Dorsolateral prefrontal cortex (tissue), 122 donors: ENCODE measurements at places on chromosomes 12 and 14.

DNA sequence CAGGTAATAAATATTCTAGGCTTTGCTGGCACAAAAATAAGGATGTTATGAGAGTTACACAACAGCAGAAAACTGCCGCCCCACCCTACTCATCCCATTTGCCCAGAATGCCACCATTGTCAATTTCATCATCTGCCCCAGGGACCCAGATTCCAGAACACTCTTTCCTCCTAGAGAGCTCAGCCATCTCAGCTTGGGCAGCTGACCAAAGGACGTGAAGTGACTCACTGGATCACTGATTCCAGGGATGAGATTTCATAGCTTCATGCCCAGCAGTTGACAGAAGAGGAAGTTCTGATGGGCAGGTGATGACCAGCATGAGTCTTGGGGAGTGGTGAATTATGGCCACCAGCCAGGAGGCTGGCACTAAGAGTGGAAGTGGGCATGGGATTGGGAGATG lies 450.3 kb downstream of the RMST start:
- no peak for DNase-seq

- no peak for DNase-seq
Measured at GRCh38 chr12:6345319-6346091, 3.6 kb upstream of the TNFRSF1A start.

GRCh38 chr12:126952096-126953007 lies 1314.6 kb upstream of the TMEM132C start:
- DNase-seq, result no peak

DNA sequence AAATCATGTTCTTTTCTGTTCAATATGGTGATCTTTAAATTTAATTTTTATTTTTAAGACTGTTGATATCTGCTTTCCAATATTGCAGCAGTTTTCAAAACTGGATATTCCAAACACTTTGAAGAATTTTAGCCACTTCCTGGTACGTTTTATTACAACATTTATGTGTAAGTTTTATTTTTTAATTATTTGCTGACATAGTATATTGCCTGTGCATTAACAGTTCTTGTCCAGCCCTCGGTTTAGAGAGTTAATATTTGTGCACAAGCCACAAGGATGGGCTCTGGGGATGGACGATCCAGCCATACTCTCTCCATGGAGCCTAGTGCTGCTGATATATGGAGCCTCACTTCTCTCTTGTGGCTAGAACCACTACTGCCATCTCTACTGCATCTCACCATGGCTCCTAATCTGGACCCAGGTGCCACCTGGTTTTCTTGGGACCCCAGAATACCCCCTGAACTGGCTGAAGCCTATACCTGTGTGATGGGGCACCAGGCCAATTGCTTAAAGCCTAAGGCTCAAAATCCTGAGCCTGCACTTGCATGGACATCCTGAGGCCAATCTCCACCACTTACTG lies 262.5 kb downstream of the RASSF9 start:
- no peak for DNase-seq

GRCh38 chr14:74614508-74615495 lies 2.8 kb upstream of the LTBP2 start:
- no peak for DNase-seq

DNA sequence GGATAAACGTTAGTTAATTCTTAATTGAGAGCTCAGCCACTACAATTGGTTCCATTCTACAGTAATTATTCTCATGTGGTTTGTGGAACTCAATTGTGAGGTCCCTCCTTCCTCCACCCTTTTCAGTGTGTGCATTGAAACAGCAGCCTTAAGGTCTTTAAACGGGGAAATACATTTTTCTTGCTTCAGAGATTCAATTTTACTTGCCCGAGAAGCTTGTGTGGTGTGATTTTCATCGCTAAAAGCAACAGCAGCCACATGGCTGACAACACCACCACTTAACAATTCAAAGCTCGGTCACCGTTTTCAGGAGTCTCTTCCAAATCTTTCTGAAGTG lies 733 bp upstream of the PPFIBP1 start:
- DNase-seq, result no peak

- no peak for DNase-seq
Measured at GRCh38 chr14:55038708-55039107, 11.7 kb downstream of the SOCS4 start.

GRCh38 chr12:57737467-57738460 lies 778 bp downstream of the AGAP2 start:
- DNase-seq, result peak; percentile 51

- DNase-seq, result no peak
Measured at GRCh38 chr12:123089631-123090353, 61.1 kb downstream of the PITPNM2 start.

- no peak for DNase-seq
Measured at GRCh38 chr12:6029401-6029800, 84.3 kb upstream of the ANO2 start.

DNA sequence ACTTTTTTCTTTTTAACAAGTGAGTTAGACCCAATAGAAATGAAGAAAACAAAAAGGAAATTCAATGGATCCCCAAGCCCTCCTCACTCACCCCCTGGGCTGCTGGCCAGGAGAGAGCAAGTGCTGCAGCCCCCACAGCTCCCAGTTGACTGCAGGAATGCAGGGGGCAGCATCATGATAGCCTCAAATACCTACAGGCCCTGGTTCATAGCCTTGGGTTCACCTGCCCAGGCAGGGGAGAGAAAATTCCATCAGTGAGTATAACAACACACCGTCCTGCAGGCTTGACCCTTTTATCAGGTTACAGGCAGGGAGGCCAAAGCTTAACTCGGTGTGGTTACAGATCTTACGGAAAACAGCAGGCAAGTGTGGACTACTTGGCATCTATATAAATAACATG lies 76.3 kb downstream of the PHLDA1 start:
- no peak for DNase-seq

- DNase-seq, result no peak
Measured at GRCh38 chr14:49508124-49508523, 78.1 kb downstream of the RPS29 start.

DNA sequence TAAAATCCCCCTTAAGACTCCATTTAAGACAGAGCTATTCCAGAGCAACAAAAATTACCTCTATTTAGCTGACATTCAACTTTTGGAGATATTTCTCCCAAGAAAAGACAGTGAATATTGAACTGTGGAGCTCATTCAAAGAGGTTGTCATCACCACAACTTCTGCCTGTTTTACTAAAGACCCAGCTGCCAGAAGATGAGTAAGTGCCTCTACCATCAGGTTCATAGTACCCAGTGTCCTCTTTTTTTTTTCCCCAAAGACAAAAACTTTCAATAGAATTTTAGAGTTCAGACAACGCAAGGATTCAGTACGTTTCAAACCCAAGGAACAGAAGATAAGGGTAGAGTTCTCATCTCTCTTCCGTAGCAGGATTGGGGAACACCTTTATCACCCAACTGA lies 461.3 kb downstream of the BCAT1 start:
- no peak for DNase-seq

DNA sequence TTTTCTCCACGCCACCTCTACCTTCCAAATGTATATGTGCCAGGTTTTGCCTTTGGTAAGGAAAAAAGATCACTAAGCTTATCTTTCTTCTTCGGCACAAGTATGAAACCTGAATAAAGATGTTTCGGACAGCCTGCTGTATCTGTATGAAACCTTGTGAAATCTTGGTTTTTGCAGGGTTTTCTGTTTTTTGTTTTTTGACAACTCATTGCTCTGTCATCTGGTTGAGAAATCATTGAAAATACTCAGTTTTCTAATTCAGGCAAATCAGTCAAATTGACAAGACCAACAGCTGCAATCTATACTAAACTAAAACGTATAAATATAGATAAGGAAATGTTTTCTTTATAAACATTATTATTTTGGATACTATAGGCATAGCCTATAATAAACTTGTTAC lies 63.1 kb upstream of the FGD4 start:
- no peak for DNase-seq

- no peak for DNase-seq
Measured at GRCh38 chr14:30223385-30223785, 295.7 kb upstream of the PRKD1 start.

DNA sequence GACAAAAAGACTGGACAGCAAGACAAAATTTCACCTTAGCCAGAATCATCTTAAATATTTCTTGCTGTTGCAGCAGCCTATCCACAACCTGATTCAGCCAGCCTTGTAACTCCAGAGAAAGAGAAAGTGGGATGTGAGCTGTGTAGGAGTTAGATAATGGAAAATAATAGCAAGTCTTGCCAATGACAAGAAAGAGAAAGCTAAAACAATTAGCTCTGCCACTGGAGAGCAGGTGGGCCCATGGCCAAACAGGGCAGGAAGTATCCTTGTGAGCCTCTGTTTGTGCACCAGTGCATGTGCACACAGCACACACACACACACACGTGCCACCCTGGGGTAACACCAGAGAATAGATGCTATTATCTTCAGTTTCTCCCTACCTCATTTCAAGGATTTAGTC lies 106.0 kb upstream of the CCDC196 start:
- DNase-seq, result no peak

DNA sequence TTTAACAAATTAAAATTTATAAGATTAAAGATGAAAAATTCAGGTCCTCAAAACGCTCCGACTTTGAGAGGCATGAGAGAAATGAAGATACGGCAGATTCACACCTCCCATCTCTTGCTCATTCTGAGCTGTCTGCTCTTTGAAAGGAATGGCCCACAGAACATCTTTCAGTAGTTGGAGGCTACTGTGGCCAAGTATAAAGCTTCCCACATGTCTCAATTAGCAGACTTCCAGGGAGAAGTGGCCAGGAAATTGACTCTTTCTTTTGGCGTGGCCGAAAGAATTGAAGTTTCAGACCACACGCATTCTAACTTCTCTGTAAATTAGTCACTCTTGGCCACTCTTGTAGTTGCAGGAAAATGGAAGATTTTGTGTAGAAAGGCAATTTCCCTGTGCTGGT lies 129.2 kb downstream of the DIP2B start:
- no peak for DNase-seq

- DNase-seq, result no peak
Measured at GRCh38 chr12:11967376-11968047, 103.2 kb upstream of the BCL2L14 start.

GRCh38 chr12:6735448-6736191 lies 11.8 kb downstream of the COPS7A start:
- peak; percentile 78 for DNase-seq

- no peak for DNase-seq
Measured at GRCh38 chr14:42316693-42317092, 710.0 kb downstream of the LRFN5 start.

DNA sequence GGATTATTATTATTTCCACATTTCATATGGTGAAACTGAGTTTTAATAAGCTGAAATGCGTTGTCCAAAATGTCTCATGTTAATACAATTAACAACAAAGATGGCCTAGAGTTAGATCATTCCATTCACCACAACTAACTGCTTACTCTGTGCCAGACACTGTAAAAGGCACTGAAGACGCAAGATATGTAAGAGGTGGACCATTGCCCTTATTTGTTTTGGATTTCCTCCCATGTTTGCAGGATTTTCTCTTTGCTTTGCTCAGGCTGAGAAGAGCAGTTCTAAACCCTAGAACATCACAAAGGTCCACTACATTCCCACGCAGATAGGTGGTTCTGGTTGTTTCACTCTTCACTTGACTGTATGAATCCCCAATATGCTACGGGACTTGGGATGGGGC lies 324.4 kb upstream of the KITLG start:
- DNase-seq, result no peak

GRCh38 chr14:104023325-104024055 lies 62.0 kb upstream of the ASPG start:
- no peak for DNase-seq

DNA sequence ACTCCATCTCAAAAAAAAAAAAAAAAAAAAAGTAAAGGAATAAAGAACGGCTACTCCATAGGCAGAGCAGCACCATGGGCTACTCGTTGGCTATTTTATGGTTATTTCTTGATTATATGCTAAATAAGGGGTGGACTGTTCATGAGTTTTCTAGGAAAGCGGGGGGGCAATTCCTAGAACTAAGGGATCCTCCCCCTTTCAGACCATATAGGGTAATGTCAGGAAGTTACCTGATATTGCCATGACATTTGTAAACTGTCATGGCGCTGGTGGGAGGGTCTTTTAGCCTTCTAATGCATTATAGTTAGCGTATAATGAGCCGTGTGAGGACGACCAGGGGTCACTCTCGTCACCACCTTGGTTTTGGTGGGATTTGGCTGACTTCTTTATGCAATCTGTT lies 142.3 kb downstream of the GLT1D1 start:
- no peak for DNase-seq

GRCh38 chr14:25259470-25259869 lies 209.5 kb upstream of the STXBP6 start:
- DNase-seq, result no peak

DNA sequence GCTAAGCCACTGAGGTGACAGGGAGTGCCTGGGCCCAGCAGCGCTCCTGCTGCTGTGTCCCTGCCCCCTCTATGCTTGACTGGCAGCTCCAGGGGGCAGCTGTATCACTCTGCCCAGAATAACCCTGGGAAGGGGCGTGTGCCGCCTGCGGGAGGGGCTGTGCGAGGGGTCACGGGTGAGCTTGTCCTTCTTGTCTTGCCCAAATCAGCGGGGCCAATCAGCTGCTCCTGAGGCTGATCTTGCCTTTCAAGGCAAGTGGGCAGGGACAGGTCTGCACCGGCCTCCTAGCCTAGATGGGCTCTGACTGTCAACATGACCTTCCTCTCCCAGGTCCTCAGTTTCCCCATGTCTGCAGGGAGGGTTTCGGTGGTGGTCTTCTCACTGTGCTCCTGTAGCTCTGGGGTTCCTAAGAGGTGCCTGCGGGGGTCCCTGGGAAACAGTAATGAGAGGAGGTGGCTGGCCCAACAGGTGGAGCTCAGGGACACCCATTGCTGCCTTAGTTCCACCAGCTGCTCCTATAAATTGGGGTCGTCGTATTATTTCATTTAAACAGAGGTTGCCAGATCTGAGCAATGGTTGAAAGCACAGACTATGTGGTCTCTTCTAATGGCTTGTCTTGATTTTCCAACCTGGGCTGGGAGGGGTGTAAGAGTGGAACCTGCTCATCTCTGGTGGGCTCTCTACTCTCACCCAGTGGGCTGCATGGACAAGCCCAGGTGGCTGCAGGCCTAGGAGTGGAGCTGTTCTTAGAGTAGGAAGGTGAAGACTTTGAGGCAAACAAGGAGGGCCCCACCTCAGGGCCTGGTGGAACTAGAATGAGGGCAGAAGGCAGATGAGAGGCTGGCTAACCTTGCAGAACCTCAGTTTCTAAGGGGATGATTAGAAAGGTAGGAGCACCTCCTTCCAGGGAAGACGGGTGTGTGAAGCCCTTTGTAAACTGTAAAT lies 11.7 kb downstream of the RTL1 start:
- DNase-seq, result no peak

- peak; percentile 27 for DNase-seq
Measured at GRCh38 chr14:53011053-53011462, 60.2 kb upstream of the FERMT2 start.
